ENCODE measurements at places on chromosomes 6 and 20. TPM values are rescaled to one million over a fixed set of nuclear protein-coding genes. Genes with fewer than 3 reads are reported as not detected.

SIRPB2 gene
- 2.9 TPM for total RNA-seq

C2 gene
- 2.9 TPM for total RNA-seq

DCDC2 gene
- not detected for total RNA-seq

RIPPLY2 gene
- not detected for total RNA-seq

C6orf163 gene
- 2.0 TPM for total RNA-seq

POLR1H gene
- 31.2 TPM for total RNA-seq

Measured in vagina (tissue), 2 donors.